Fibroblast of lung (primary cell): ENCODE measurements at places on chromosomes 12 and 14. TPM values are rescaled to one million over a fixed set of nuclear protein-coding genes. Genes with fewer than 3 reads are reported as not detected.

SLC7A8 gene
- 5.1 and 10.2 TPM in 2 replicates for total RNA-seq

SERPINA3 gene
- 0.50 and 7.2 TPM in 2 replicates for total RNA-seq

ZFYVE21 gene
- 67.0 and 84.9 TPM in 2 replicates for total RNA-seq

ACOT6 gene
- total RNA-seq: not detected in 2 replicates

ANO4 gene
- total RNA-seq: 11.3 and 42.3 TPM in 2 replicates

SLC39A2 gene
- 0.17 and 0.26 TPM in 2 replicates for total RNA-seq

GLT8D2 gene
- 12.6 and 36.3 TPM in 2 replicates for total RNA-seq
